ENCODE measurements at places on chromosomes 2 and 18.
A peak's percentile ranks its signal among the peaks of the same experiment; 100 is the strongest.

GRCh38 chr18:25921677-25922421 lies 168.6 kb downstream of the SS18 start:
- peak; percentile 72 for DNase-seq

DNA sequence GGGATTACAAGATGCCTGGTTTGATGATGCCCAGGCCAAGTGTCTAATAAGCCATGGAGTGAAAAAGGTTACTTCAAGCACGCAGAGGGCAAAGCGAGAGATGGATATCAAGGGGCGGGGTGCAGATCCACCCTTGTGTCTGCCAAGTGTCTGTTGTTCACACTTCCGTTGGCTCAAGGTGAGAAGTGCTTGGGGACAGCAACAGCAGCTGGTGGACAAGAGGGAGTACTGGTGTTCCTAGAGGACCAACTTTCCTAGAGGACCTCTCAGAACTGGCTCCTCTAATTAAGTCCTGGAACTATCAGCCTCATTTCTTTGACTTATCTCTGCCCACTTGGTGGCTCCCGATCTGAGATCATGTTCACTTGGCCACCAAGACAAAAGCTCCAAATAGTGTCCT lies 299.1 kb downstream of the PRKCE start:
- no peak for DNase-seq

DNA sequence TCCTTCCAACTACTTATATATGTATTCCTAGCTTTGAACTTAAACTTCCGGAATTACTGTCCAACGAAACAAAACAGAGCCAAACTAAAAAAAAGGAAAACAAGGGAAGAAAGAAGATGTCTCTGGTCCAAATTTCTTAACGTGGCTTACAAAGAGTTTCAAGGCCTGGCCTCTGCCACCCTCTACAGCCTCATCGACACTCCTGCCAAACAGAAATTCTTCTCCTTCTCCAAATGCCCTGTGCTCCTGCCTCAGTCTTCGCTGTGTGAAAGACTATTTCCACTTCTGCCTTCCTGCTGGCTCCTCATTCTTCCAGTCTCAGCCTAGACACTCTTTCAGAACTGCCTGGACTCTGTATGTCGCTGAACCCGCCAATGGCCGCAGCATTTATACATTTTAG lies 249.2 kb downstream of the TXNL1 start:
- DNase-seq: no peak

DNA sequence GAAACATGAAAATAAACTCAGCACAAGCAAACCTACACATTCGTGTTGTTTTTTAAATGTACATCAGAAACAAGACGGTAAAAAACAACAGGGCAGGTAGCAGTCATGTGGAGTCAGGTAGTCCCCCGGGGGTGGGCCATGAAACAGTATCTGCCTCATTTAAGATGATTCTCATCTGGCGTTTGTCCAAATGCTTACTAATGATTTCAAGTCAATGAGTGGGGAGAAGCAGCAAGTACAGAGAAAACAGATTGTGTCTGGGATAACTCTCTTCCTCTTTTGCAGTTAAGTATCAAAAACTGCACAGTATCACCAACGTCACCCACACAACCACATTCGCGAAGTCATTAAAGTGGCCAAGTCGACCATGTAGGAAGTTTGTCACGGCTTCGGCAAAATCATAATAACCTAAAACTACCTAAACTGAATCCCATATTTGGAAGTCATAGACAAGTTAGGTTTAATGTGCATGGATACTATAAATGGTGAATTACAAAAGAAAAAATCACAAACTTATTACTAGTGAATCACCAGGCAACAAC lies 1.3 kb downstream of the LAPTM4A start:
- DNase-seq: no peak

DNA sequence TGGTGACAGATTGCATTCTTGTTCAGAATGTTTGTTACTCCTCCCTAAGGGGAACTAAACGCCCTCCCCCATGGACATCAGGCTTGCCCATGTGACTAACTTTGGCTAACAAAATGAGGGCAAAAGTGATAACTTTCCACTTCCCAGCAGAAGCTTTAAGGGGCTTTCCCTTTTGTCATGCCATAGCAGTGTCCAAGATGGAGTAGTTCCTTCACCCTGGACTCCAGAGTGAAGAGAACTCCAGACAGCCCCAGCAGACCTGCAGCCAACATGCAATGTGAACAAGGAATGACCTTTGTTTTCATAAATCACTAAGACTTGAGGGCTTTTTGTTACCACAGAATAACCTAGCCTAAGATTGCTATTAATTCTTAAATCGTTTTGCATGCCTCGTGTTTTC lies 163.5 kb downstream of the ZEB2 start:
- no peak for DNase-seq

DNA sequence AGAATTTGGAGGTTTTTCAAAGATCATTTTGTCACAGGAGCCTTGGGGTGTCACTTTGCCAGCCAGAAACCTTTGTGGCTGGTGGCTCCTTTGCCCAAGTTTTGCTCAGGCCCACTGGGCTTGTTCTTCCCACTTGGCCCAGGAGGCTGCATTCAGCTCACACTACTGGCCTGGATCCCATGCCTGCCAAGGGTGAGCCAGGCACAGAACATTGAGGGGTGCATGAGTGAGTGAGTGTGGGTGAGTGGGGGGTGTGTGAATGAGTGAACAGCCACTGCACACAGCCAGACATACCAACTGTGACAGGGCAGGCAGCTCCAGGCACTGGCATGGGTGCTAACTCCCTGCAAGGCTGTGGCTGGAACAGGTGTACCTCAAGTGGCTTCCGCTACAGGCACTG lies 39.6 kb downstream of the FAM171B start:
- no peak for DNase-seq

GRCh38 chr2:190376591-190377245 lies 31.4 kb upstream of the MFSD6 start:
- DNase-seq: no peak

GRCh38 chr2:144430722-144431391 lies 89.1 kb downstream of the ZEB2 start:
- DNase-seq: peak; percentile 38

DNA sequence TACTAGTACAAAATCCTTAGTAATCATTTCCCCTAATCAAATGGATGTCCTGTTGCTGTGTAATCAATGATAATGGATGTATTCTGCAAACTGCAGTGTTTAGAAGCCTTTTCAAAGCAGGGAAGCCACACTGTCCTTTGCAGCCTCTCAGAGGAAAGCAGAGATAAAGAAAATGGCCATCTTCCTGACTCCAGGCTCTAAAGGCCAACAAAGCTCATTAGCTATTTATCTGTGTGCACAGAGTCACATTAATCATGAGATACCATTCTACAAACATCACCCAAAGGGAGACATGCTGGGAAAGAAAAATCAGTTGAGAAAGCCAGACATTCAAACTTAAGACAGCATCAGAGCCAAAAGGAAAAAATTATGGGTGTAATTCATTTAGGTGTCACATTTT lies 165.0 kb downstream of the RAD51AP2 start:
- DNase-seq: no peak

DNA sequence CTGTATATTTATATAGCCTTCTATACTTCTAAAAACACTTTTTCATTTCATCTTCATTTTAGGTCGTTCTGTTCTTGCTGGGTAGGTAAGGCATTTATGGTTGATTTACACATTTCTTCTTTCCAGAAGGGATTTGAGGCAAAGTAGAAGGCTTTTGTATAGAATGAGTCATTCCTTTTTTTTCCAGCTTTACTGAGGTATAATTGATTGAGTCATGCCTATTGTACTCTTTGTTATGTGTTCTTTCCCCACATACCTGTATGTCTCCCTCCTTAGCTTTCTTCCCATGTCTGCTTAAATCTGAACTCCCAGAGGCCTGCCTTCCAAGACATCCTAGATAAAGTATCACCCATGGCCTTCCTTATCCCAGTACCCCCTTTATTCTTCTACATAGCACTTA lies 4.8 kb upstream of the CDC42EP3 start:
- DNase-seq: no peak

DNA sequence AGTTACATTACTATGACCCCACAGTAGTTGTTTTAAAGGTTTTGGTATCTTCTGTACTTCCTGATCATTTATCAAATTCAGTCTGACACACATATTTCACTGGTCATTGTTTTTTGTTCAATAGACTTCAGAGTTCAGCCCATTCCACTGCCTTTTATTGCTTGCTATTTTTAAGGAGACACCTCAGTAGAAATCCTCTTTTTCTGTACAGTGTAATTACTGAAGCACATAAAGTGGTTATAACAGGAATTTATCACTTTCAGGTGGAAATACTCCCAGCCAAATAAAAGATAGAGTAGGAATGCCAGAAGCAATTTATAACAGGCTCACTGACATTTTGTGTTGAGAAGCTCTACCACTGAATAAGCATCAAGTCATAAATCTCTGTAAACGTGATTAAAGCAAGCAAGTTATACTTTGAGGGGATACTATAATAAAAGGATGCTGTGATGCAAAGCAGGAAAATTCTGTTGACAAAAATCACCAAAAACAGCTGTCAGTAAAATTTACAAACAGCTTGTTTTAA lies 6.6 kb upstream of the BARD1 start:
- DNase-seq: no peak

DNA sequence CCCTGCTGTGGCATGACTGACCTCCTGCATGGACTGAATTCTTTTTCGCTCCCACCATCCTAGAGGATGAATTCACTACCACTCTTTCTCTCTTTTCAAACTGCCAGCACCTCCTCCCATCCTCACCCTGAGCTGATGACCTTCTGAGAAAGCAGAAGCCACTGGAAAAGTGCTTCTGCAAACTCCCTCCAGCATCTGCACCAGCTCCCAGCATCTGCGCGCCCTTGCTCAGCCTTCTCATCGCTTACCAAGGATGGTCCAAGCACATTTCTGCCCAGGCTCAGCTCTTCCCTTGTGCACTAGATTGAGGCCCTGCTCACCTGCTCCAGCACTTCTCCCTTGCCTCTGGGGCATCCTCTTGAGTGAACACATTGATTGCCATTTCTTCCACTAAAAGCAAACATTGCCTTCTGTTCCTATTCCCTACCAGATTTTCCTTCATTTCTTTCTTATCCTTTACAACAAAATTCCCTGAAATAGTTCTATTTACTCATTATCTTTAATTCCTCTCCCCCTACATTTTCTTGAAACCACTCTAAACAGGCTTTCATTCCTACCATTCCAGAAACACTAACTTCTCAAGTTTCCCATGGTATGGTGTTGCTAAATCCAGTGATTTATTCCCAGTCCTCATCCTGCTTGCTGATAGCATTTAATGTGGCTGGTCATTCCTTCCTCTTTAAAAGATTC lies 42.7 kb upstream of the IL1RL1 start:
- no peak for DNase-seq

- no peak for DNase-seq
These were observed 65.2 kb upstream of the CTDP1 start for GRCh38 chr18:79614211-79614955.

DNA sequence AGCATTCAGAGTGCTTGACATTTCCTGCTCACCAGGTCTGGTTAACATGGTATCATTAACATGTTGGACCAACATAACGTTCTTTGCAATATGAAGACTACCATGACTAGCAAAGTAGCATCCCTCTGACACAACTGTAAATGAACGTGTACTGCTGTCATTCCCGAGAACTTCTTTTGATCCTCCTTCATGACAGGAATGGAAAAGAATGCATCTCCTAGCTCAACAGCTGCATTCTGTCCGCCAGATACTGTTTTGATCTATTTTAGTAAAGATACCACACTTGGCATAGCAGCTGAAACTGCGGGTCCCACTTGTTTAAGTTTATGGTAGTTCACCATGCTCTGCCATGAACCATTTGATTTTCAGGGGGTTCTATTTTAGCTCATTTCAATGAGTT lies 144.2 kb upstream of the PARD3B start:
- DNase-seq: no peak

DNA sequence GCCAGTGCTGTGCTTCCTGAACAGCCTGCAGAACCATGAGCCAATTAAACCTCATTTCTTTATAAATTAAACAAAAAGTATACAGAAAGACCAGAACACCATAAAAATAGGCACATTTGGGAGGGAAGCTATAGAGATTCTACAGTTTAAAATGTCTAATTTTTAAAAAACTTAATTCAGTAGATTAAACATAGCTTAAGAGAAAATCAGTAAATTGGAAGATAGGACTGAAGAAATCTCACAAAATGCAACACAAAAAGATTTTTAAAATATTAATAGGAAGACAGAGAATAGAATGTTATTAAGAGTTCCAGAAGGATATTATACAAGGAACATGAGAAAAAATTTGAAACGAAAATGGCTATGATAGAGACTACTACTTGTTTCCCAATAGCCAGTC lies 90.5 kb upstream of the SPTBN1 start:
- no peak for DNase-seq

DNA sequence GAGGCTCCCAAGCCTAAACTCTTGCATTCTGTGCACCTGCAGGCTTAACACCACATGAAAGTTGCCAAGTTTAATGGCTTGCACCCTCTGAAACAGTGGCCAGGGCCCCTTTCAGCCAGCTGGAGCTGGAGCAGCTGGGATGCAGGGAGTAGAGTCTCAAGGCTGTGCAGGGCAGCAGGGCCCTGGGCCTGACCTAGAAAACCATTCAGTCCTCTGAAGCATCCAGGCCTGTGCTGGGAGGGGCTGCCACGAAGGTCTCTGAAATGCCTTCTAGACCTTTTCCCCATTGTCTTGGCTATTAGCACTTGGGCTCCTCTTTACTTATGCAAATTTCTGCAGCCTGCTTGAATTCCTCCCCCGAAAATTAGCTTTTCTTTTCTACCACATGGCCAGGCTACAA lies 10.6 kb upstream of the SFT2D3 start:
- no peak for DNase-seq

GRCh38 chr18:13983506-13983905 lies 68.2 kb upstream of the MC2R start:
- DNase-seq: no peak

DNA sequence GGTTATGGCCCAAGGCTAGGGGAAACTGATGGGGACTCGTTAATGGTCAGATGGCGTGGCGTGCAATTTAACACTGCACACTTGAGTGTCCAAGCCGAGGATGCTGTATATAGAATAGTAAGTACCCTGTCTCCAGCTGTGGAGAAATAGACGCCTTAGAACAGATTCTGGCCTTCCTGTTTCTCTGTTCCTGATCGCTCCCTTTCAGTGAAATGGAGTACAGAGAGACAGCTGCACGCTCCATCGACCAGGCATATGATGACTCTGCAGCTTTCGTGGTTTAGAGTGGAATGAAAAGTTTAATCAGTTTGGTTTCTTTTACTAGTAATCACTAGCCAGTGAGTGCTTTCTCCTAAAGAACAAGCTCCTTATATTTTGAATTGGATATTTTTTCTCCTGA lies 213.4 kb downstream of the NEDD4L start:
- DNase-seq: no peak

- peak; percentile 43 for DNase-seq
These were observed 262.7 kb downstream of the SETBP1 start for GRCh38 chr18:44943311-44943881.

DNA sequence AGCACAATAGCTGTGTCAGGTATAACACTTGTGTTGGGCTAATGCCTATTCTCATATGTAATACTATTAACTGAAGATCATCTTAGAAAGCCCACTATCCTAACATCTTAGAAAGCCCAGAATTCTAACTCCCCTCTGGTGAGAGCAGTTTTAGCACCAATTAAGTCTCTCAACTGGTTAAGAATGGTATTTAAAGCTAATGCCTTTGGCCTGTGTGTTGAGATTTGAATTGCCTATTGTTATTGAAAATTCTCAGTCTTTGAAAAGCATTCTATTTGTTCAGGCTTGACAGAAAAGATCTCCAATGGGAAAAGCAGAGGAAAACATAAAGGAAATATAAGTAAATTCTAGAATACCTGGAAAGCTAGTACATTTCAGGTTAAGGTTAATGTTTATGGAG lies 352.5 kb downstream of the ARHGAP15 start:
- peak; percentile 5 for DNase-seq

All from ELF-1 (cell line).